ENCODE measurements at places on chromosomes 16 and 17.

GRCh38 chr16:68446681-68447652, 1.3 kb downstream of the SMPD3 start:
- DNase-seq, result no peak

DNA sequence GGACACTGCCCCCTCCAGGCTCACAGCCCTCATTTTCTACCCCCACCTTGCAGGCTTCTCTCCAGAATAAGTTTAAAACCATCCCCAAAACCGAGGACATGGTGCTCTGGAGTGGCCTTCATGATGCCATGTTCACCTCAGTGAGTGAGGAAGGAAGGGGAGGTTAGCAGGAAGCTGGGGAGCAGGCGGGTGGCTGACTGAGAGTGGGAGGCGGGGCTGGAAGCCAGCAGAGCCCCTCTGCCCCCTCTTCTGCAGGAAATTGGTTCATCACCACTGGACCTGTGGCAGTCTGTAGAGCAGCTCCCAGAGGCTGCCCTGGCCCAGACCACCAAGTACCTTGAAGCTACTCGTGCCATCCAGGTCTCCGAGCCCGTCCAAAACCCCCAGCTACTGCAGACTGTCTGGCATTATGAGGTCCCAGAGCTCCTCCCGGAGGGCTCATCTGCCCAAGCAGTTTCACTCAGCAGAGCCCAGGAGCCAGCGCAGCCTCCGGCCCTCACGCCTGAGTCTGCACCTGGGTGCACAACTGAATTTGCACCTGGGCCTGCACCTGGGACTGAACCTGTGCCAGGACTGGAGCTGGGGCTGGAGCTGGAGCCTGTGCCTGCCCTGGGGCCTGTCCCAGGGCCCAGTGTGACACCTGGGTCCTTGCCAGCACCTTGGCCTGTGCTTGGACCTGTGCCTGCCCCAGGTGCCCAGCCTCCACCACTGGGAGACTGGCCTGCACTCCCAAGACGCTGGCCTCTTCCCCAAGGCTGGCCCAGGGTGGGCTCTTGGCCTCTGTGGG, 19.0 kb downstream of the C16orf96 start:
- no peak for DNase-seq

DNA sequence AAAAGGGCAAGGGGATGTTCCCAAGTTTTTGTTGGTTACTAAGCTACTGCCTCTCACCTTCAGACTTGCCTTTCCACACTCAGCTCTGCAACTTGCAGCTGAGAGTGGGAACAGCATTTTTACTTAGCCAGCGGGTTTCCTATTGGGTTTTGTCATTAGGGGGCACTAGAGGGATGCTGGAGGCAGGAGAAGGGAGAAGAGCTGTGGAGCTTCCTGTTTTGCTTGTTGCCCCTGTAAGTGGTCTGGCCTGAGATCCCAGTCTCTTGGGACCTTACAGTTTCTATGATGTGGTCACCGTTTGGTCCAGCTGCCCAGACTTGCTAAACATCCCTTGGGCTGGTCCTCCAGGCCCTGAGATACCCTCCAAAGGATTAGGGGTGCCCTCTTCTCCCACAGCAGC, 209.6 kb upstream of the NLRP1 start:
- DNase-seq, result no peak

- no peak for DNase-seq
Observed at GRCh38 chr17:27882162-27882840, 10.9 kb downstream of the LYRM9 start.

DNA sequence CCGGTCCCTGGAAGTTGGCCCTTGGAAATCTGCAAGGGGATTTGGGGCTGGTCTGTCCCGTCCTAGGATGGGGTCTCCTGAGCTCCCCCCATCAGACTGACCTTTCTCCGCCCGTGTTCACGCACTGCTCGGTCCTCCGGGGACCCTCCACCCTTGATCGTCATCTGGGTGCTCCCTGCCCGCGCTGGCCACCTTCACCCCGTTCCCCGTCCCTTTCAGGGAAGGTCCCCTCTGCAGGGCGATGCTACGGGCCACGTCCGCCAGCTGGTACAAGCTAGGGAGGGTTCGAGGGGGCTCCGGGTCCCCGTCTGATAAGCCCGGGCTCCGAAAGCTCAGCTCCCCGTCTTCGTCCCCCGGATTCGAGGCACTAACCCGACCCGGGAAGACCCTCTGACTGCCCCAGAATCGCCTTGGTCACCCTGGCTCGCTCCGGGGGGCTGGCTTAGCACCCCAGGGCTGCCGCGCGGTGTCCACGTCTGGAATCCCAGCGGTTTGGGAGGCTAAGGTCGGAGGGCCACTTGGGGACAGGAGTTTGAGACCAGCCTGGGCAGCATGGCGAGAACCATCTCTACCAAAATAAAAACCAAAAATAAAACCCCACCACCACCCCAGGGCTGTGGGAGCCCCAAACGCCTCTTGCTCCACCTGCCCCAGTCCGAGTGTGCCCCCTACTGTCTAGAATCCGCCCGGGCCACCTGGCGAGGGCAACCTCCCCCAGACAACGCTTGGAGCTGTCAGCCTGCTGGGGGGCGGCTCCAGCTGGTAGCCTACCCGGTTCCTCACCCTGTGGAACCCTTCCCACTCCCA, 1.1 kb upstream of the SLC43A2 start:
- DNase-seq, result no peak

DNA sequence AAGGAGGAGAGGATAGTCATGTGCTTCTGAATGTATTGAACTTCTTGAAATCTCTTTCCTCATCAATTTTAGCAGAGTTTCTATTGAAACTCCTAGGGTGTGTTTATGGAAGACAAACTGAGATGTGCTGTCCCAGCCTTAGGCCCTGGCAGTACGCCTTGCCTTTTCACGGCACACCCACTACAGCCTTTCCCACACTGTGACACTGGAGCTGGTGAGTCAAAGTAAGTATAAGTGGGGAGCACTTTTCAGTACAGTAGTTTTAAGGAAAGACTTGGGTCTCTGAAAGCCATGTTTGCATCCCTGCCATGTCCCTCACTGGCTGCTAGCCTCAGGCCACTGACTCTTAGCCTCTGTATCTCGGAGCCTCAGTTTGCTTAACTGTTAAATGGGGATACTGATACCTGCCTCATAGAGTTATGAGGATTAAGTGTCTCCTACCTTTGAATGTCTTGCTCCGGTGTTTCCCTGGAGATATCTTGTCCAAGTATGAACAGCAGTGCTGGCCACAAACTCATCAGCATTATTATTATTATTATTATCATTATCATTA, 144.7 kb upstream of the CRHR1 start:
- no peak for DNase-seq

GRCh38 chr16:86664522-86665318, 86.4 kb downstream of the FOXL1 start:
- no peak for DNase-seq

DNA sequence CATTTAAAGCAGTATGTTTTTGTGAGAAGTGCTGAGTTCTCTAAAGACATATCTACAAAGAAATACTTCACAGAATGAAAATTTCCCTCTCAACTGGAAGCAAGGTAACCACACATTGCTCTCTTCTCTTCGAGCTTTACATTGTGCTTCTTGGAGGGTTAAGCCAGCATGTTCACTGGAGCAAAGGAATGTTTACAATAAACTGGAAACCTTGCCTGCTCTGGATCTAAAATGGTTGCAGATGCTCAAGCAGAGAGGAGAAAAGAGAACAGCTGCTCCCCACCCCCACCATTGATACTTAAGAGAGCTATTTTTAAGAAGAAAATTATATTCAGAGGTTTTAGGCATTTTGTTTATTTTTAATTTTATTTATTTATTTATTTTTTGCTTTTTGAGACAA, 213.1 kb downstream of the CEP112 start:
- DNase-seq, result no peak

GRCh38 chr17:76193591-76193990, 46.7 kb downstream of the RNF157 start:
- DNase-seq, result no peak

DNA sequence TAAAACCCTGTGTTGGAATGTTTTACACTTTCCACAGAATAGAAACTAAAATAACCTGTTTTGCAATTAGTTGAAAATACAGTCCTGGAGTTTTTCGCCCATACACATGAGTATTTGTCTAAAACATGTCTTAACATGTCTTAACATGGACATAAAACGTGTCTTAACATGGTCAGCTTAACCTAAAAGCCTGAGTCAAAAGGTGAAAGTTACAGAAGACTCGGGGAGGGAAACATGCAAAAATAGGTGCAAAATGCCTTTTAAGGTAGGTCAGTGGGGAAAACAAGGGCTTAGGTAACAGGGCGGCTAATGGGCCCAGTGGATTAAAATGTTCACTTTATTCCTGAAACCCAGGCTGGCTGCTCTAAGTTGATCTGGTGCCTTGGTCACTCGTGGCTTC, 56.1 kb upstream of the RBL2 start:
- DNase-seq, result no peak

- no peak for DNase-seq
Observed at GRCh38 chr16:69839240-69839688, 77.1 kb downstream of the WWP2 start.

DNA sequence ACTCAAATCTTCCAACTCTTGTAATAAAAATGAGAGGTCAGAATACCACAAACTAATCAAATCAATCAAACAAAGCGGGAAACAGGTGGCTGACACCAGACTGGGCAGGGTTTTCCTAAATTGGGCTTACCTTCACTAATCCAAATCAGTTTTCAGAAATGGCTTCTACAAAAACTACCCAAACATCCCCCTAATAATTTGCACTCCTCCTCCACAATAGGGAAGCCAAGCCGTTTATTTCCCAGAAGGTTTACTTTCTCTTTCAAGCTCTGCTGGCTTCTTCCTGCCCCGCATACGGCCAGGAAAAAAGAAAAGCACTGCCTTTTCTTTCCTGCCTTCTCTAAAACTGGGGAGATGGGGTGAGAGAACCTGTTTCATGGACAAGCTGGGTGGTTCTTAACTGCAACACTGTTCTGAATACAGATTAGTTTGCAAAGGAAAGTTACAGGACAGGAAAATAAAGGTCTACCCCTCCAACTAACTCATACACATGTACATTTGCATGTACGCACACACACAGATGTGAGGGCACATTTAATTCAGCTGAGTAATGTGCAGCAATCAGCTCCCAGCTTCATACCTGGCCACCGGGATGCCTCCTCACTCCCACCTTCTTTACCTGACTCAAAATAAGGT, 9.2 kb downstream of the STAT3 start:
- no peak for DNase-seq

DNA sequence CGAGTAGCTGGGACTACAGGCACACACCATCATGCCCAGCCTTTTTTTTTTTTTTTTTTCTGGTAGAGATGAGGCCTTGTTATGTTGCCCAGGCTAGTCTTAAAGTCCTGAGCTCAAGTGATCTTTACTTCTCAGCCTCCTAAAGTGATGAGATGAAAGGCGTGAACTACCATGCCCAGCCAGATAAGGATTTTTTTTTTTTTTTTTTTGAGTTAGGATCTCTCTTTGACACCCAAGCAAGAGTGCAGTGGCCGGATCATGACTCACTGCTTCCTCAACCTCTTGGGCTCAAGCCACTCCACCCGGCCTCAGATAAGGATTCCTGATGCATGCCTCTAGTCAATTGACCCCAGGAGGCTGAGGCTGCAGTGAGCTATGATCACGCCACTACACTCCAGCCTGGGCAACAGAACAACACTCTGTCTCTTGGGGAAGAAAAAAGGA, 11.2 kb upstream of the PLEKHG4 start:
- no peak for DNase-seq

- DNase-seq, result no peak
Observed at GRCh38 chr16:4801051-4801961, 1.1 kb downstream of the ROGDI start.
